ENCODE measurements at places on chromosomes 5 and 9.
A peak's percentile ranks its signal among the peaks of the same experiment; 100 is the strongest.

DNA sequence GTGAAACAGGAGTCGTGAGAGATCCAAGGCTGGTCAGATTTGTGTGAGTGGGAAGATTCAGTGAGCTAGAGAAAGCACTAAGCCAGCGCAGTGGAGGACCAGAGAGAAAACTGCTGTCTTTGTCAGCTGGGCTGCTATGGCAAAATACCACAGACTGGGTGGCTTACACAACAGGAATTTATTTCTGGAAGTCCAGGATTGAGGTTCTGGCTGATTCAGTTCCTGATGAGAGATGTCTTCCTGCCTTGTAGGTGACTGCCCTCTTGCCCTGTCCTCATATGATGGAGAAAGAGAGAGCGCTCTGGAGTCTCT is 24.2 kb upstream of the ANKRD33B start:
- DNase-seq, result peak; percentile 20

DNA sequence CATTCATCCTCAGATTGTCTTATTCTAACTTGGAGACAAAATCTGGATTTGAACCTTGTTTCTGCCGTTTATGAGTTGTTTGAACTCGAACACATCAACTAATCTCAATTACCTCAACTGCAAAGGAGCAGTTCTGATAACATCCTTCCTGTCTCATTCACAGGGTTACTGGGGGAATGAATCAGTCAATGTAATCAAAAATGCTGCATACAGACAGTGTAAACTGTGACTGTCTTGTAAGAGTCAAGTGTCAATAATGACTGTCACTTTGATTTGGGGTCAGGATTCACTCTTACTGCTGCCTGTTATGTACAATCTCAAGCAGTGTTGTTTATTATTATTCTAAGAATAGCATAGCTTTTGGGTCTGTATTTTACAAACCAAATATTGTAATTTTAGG is 273.8 kb downstream of the DOCK8 start:
- no peak for DNase-seq

DNA sequence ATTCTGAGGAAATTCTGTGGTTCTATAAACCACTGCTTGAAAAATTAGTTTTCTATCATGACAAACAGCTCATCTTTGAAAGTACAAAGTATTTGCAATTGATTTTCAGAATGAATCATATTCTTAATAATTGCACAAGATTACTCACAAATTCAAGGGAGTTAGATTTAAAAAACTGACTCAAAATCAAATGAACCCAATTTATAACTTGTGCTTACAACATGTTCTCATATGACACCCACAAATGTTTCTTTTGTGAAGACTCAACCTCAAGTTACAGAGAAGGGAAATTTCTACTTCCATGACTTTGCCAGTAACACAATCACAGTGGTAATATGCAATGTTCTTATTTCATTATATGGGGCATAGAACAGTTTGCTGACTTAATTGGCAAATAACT is 272.0 kb upstream of the ACTBL2 start:
- no peak for DNase-seq

GRCh38 chr5:39608024-39608423 is 183.2 kb upstream of the DAB2 start:
- DNase-seq, result no peak

- DNase-seq, result peak; percentile 63
Observed at GRCh38 chr5:673161-673830, 19.9 kb downstream of the TPPP start.

GRCh38 chr9:98450496-98450895 is 195.0 kb upstream of the TBC1D2 start:
- no peak for DNase-seq

DNA sequence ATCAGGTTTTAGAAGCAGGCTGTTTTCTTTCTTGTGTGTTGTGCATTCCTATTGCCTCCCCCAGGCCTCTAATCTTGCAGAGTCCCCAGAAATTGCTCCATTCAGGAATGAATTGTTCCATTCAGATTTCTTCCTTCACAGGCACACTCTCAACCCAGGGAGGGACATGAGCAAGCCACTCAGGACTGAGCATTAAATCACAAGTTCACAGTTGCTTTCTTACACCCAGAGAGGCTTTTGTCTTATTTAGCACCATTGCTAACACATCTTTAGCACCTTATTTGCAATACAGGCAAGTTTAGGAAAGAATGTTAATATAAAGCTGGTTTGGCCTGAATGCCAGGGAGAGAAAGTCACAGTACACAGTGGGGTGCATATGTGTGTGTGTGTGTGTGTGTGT is 221.4 kb downstream of the RAB3C start:
- no peak for DNase-seq

DNA sequence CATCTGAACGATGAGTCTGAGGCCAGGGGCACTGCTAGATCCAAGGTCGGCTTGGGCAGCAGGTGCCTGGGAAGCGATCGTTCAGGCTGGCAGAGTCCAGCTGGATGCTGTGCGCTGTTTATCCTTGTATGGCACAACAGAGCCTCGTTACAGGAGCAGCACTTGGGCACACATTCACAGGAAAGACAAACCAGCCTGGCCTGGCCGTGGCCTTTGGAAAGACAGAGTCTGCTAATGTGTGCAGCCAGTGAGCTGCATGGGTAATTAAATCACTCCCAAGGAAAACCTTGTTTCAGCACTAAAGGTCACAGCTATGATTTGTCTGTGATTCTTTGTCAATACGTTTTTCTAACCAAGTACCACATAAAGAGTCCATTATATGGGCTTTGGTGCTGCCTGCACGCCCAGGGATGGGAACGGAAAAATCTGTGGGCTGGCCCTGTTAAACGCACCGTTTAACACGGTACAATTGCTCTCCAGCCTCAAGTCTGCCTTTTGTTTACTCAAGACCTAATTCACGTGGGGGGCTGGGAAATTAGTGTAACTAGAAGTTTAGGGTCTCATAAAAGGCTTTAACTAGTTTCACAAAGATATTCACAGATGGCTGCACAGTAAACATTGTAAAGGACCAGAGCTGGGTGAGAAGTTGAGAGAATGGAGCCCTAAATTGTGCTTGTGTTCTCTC is 509.3 kb downstream of the KDM4C start:
- DNase-seq, result no peak

DNA sequence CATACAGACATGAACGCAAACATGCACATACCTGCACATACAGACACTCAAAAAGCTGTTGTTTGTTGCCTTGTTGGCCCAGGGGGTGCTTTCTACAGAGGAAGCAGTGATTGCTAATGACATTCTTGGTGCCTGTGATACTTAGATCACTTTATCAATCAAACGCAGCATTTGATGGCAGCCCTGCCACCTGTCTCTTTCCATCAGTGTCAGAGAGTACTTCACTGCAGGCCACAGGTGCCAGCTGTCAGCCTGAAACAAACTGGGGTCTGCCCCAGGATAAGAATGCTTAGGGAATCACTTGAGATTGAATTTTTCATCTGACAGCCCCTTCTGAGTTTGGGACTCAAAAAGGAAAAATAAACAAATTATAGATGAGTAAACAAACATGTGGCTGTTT is 388.9 kb upstream of the SGCD start:
- no peak for DNase-seq

- DNase-seq, result peak; percentile 50
Observed at GRCh38 chr5:179430193-179431175, 85.2 kb upstream of the ADAMTS2 start.

DNA sequence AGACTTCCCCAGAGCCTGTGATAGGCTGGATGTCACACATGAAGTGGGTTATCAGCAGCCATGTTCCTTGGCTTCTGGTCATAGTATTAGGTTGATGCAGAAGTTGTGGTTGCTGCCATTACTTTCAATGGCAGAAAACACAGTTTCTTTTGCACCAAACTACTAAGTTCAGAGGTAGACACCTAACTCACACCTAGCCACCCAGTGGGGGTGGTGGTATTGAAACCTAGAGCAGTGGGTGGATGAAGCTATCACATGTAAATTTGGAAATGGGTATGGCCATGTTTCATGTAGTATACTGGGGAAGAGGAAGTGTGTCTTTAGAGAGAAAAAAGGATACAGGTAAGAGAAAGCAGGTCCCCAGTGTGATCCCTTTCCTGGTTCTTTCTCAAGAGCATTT is 347.9 kb upstream of the SEMA6A start:
- no peak for DNase-seq

- DNase-seq, result no peak
Observed at GRCh38 chr9:101648493-101648892, 53.7 kb upstream of the PPP3R2 start.

DNA sequence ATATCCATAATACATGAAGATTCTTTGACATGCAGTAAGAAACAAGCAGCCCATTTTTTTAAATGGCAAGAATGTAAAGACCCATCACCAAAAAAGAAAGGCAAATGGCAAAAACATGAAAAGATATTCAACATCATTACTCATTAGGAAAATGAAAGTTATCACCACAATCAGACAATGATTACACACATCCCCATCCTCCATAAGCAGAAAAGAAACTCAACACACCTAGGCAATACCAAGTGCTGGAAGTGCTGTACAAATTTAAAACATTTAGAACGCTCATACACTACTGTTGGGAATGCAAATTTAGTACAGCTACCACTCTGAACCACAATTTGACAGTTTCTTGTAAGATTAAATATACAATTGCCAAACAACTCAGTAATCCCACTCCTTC is 466.7 kb downstream of the ACTL7B start:
- no peak for DNase-seq

DNA sequence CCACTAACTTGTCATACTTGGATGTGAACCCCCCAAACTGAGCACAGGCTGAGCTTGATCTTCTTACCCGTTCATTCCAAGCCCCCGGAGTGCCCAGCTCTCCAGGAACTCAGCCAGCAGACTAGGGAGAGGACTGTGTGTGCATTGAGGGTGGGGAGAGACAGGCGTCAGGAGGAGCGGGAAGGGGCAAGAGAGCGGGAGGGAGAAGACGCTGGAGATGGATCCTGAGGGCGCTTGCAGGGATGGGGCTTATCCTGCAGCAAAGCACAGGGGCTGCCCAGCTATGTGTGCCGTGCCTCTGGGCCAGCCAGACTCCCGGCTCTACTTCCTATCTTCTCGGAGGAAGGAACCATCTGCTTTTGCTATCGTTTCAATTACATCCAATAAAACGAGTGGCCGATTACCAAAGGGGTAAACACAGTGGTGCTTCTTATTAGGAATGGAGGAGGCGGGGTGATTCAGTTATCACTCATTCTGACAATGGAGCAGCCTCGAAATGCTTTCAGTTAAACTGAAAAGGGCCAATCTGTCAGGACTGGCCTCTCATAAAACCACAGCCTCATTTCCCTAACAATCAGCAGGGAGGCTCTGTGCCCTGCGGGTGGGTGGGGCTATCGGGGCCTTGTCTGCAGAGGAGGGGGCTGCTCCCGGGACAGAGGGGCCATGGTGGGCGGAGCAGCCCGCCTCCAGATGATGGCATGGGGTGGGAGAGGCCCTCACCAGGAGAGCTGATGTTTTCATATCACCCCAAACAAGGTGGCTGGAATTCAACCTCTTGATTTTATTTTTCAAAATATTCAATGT is 168.2 kb downstream of the DAB2IP start:
- no peak for DNase-seq

DNA sequence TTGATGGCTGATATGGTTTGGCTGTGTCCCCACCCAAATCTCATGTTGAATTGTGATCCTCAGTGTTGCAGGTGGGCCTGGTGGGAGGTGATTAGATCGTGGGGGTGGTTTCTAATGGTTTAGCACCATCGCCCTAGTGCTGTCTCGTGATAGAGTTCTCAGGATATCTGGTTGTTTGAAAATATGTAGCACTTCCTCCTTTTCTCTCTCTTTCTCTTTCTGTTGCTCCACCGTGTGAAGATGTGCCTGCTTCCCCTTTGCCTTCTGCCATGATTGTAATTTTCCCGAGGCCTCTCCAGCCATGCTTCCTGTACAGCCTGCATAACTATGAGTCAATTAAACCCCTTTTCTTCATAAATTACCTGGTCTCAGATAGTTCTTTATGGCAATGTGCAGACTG is 111.6 kb downstream of the SREK1 start:
- no peak for DNase-seq

- no peak for DNase-seq
Observed at GRCh38 chr9:17453751-17454150, 125.1 kb upstream of the SH3GL2 start.

- DNase-seq, result peak; percentile 61
Observed at GRCh38 chr9:126468141-126468825, 141.7 kb downstream of the MVB12B start.

GRCh38 chr9:95413793-95414192 is 96.3 kb upstream of the FANCC start:
- DNase-seq, result no peak

DNA sequence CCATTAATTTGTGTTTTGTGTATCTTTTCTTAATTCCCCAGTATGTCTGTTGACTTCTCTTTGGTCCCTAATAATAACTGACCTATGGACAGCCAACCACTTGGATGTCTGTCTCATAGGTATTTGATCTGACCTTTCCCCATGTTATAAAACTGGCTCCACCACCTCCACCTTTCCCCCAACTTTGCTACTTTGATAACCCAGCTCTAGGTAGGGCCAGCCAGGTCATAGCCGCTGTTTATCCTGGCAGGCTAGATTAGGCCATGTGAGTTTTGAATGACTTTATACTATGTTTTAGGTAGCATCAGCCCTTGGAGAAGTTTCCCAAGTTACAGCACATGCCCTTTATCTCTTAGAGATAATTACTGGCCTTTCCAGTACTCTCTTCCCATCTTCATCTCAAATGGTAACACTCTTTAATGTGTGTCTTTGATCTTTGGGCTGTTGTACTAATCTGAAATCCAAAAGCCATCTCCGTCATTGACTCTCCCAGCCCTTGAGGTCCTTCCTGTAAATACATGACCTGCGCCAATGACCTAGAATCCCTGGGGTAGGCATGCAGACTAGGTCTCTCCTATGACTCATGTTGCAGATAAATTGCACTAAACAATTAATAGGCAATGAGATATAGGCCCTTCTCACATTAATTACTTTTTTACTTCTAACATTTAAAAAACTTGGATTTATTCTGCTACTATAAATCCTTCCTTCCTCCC is 152.6 kb downstream of the CD180 start:
- DNase-seq, result no peak
